ENCODE measurements at places on chromosomes 5 and 9.

DNA sequence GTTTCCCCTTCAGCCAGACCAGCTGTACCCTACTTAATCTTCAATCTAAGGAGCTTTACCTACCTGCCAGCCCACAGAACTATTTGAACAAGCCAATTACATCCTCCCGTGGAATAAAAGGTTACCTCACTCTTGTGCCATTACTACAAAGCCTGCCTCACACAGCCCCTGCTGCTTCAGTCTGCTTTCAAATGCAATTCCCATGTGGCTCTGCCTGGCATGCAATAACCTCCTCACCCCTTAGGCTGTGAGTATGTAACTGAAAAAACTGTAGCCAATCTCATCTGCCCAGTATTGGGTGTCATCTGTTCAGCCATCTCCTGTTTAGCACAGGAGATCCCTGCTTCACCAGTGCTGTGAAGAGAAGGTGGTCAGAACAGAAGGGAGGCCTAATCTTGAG is 6.1 kb upstream of the GCNT1 start:
- DNase-seq: no peak

DNA sequence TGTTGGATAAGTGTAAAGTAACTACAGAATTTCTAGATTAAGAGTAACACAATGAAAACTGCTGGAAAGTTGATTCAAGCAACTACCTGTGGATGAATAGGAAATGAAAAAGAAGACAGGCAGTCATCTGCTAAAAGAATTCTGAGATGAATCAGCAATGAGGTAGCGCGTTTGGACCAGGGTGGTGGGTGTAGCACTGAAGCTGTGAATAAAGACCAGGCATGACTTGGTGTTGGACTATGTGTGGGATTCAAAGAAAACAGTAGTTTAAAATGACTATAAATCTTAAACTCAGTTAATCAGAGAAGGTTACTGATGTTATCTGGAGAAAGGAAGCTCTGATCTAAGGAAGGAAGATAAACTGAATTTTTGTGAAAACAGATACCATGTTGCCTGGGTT is 159.8 kb downstream of the FBN2 start:
- DNase-seq: no peak

GRCh38 chr9:103458826-103459225 is 463.7 kb downstream of the CYLC2 start:
- no peak for DNase-seq

- DNase-seq: peak; percentile 33
Observed at GRCh38 chr5:127313847-127314473, 23.4 kb downstream of the MEGF10 start.

DNA sequence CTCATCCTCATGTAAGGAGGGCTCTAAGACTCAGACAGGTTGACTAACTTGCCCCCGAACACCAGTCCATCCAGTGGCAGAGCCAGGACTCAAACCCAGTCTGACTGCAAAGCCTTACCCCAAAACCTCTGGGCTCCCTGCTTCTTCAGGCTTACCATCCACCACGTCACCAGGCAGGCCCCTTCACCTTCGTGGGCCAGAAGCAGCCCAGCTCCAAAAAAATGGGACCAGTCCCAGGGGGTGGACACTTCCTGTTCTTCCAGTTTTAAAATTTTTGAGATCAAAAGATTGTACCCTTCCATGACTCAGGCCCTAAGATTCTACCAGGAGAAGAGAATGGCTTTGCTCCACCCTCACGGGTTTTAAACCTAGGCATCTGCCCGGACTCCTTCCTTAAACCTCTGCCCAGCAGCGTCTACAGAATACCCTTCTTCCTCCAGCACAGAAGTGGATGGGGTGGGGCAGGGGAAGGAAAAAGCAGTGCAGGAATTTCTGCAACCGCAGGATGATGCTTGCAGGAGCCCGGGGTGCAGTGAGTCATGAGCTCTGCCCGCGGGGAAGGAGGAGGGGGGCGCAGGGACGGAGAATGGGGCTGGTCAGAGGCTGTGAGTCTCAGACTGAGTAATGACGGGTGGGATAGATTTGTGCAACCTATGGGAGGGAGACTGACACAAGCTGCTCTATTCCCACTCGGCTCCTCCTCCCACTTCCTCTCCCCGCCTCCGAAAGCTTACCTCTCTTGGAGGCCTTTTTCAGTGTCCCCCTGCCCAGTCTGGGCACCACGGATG is 50.4 kb upstream of the STXBP1 start:
- no peak for DNase-seq

DNA sequence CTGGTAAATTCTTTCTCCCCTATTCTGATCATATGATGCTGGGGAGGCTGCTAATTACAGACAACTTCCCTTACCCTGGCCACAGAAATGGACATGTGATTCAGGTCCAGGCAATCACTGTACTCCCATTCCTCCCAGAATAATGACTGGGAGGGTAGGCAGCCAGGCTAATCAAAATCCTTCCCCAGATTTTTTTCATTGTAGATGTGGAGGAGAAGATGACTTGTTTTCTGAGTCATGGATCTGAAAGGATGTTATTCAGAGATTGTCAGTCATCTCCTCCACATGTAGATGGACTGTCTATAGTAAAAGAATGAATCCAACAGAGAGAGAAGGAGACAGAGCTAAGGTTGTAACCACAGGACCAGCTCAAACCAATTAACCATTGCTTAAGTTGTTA is 123.9 kb upstream of the PUM3 start:
- no peak for DNase-seq

DNA sequence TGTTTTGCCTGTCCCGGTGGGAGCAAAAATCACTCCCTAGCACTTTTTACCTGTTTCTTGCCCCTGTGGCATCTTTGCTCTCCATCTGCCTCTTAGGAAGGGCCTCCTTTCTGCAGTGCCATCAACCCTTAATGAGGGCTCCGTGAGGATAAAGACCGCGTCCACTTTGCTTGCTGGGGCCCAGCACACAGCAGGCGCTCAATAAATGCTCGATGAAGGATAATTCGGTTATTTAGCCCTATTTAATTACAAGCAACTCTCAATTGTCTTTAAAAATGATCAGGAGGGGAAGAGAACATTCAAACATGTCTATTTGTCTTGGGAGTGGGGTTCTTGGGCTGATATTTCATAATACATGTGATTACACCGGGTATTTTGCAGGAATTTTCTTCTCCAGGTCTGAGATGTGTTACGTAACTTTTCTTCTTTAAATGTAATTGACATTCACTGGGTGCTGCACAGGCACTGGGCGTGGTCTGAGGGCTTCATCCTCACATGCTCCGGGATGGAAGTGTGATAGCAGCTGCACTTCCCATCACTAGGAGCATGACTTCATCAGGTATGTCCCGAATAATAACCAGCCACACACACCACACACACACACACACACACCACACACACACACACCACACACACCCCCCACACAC is 19.8 kb upstream of the NTNG2 start:
- DNase-seq: no peak

- no peak for DNase-seq
Observed at GRCh38 chr9:130207241-130207992, 35.2 kb downstream of the NCS1 start.

Measured in NCI-H748 treated with DMSO at 0.1 percent for 48 hours (cell line).